NCI-H748 treated with DMSO at 0.1 percent for 48 hours (cell line): ENCODE measurements at places on chromosomes 1 and 21.

DNA sequence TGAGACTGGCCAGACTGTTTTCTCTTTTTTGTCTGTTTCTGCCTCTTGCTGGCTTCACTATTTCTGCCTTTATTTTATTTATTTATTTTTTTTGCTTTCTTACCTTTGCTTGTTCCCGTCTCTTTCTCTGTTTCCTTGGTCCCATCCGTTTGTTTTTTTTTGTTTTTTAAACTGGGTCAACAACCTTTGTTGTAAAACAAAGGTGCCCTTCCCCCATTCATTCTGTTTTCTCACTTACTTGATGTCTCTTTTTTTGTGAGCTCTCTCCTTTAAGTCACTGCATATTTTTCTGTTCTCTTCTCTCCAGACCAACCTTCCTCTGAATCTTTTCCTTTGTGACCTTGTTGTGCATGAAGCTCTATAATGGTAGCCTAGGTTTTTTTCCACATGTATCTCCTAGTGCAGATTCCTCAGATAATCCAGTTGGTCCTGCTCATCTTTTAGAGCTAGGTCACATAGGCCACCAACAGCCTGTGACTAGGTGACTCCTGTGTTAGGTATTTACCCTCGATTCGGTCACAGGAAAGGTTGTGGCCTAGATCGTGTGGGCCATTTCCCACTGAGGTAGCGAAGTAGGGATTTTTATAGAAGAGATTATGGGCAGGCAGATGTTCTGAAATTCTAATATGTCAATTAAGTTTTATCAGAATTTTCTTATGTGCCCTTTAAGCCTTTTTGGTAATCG is 15.9 kb downstream of the GNAI3 start:
- no peak for DNase-seq

- no peak for DNase-seq
Measured at GRCh38 chr1:74427681-74428080, 84.7 kb downstream of the LRRC53 start.

GRCh38 chr1:8078176-8078671 is 52.1 kb upstream of the ERRFI1 start:
- no peak for DNase-seq

DNA sequence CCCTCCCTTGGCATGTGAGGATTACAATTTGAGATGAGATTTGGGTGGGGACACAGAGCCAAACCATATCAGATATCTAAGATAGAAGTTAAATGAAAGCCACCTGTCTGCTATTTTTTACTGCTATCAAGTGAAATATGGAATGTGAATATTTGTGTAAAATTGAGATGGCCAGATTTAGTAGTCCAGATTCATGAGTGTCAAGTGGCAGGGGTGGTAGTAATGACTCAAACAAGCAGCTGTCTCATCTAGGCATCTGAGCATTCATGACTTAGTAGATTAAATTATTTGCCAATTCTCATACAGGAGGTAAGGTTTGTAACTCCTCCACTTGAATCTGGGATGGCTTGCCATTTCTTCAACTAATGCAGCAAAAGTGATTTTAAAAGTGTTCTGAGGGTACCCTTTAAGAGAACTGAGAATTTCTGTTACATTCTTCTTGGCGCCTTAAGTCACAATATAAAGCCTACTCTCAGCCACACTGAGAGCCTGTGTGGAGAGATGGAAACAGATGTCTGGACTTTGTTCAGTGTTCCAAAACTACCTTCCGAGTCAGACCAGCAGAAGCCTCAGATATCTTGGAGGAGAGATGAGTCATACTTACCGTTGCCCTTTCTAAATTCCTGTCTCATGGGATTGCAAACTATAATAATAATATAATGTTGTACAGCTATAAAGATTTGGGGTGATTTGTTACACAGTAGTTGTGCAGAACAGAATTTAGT is 1065.6 kb upstream of the TMPRSS15 start:
- DNase-seq = no peak

GRCh38 chr21:38561613-38562581 is 63.6 kb upstream of the ERG start:
- peak; percentile 51 for DNase-seq

- DNase-seq = no peak
Measured at GRCh38 chr1:200330741-200331428, 79.0 kb downstream of the ZNF281 start.

DNA sequence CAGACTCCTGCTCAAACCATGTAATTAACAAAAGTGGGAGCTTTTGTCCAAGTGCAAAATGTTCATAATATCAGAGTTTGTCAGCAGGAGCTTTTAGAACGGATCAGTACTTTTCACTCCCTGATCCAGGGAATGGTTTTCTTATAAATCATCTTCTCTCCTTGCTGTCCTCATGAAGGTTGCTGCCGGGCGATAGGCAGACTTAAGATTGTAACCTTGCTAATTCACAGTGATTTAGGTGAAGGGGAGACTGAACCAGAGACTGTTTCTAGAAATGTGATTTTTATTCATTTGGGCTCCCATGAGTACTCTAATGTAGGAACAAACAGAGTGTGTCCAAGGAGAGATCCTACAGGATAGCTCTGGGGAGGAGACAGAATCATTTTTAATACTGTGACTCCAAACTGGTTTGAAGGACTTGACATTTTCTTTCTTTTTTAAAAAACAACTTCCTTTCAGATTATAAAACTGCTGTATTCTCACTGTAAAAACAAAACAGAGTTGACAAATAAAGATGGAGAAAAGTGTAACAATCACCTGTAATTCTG is 23.7 kb downstream of the ELAVL4 start:
- DNase-seq = no peak

GRCh38 chr1:220409771-220410595 is 118.0 kb upstream of the MARK1 start:
- DNase-seq = no peak

DNA sequence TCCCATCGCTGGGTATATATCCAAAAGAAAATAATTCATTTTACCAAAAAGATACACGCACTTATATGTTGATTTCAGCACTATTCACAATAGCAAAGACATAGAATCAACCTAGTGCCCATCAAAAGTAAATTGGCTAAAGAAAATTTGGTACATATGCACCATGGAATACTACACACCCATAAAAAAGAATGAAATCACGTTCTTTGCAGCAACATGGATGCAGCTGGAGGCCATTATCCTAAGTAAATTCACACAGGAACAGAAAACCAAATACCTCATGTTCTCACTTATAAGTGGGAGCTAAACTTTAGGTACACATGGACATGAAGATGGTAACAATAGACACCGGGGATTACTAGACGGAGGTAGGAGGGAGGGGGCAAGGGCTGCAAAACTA is 50.0 kb upstream of the ZNF644 start:
- no peak for DNase-seq

DNA sequence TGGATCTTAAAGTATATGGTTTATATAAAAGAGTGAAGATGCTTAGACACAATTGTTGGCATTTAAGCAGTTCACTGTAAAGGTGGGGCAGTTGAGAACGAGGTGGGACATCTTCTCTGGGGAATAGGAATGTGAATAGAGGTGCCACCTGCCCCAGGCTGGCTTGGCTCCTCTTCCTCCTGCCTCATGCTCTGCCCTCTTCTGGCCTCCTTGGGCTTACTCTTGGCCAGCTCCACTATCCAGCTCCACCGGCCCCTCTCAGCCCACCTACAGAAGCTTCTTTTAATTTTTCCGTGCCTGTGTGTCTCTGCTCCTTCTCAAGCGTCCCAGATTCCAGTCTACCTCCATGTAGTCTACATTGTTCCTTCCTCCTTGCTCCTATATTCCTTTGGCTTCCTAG is 122.1 kb downstream of the NUF2 start:
- DNase-seq = no peak

GRCh38 chr21:31050577-31051157 is 12.4 kb upstream of the KRTAP19-8 start:
- no peak for DNase-seq

GRCh38 chr1:52727114-52727586 is 897 bp downstream of the ZYG11B start:
- DNase-seq = no peak

DNA sequence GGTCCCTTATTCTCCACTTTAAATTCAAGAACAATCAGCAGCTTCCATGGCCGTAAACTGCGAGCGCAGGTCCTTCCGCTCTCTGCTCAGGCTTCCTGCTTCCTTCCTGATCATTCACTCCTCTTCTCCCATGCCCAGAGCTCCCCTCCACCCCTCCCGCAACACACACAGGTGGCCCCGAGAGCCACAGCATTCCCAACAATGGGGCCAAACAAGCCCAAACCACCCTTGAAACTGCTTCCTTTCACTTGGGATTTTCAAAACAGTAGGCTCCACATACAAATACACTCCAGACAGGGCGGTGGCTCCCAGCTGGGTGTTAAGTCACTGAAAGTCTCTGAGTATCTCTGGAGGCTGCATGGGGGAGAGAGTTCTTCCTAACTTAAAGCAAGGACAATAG is 11.4 kb downstream of the FAM89A start:
- no peak for DNase-seq

DNA sequence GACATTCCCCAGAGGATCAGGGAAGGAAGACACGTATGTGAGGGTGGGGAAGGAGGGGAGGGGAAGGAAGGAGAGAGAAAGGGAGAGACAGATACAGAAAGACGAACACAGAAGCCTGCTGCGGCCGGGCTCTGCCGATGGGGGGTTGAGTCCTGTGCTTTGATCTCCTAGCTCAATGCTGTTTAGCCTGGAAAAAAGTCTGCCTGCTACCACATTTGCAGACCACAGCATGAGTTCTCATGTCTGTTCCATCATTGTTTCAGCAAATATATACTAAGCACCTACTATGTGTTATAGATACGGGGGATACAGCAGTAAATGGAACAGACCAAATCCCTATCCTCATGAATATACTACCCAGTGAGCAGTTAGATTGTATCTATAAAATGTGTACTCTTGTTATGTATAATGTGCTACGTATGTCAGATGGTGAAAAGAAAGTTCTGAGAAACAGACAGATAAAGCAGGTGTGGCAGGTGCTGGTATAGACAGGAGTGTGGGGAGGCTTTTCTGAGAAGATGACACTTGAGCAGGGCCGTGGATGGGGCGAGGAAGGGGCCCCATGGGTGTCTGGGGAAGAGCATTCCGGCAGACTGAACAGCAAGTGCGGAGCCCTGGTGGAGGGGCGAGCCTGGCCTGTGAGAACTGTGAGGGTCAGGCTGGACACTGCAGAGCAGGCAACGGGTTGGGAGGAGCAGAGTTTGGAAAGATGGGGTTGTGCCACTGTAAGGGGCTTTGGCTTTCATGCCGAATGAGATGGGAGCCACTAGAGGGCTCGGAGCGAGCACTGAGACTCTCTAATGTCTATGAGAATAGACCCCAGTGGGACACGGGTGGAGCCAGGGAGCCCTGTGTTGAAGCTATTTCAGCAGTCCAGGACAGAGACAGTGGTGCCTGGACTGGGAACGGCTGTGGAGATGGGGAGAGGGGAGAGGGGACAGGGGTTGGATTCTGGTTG is 34.1 kb downstream of the KIAA1614 start:
- DNase-seq = no peak

- no peak for DNase-seq
Measured at GRCh38 chr1:26531651-26532131, 2.1 kb downstream of the RPS6KA1 start.
